ENCODE measurements at places on chromosomes 5 and 9.

DNA sequence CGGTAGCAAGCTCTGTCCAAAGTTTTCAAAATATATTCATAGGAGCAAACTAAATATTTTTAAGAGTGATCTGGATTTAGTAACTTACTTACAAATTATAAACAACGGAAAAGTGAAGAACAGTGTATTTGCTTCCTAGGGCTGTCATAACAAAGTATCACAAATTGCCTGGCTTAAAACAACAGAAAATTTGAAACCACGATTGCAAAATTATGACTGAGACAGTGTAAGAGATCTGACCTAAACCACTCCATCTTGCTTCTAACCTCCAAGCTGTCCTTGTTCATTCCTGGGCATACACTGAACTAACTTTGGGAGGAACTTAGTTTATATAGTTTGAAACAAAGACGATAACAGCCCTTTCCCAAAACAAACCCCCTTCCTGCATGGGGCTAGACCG lies 202.0 kb upstream of the CDH6 start:
- no peak for DNase-seq

DNA sequence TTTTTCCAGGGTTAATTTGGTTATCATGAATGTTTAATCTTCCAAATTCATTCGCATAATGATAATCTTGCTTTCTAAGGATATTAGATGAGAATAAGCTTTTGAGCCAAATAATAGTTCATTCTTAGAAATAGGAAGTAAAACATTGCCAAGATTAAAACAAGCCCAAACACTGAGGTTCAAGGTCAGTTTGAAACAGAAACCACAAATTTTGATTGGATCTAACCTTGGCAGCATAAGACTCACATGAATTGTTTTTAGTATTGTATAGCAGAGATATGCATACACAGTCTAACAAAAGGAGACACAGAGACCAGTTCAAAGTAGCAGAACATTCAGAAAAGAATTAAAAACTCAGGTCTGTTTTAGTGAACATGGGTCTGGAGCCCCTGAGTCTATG lies 43.4 kb upstream of the VCAN start:
- no peak for DNase-seq

- DNase-seq, result no peak
These were observed 27.9 kb upstream of the FBXL7 start for GRCh38 chr5:15472116-15472515.

DNA sequence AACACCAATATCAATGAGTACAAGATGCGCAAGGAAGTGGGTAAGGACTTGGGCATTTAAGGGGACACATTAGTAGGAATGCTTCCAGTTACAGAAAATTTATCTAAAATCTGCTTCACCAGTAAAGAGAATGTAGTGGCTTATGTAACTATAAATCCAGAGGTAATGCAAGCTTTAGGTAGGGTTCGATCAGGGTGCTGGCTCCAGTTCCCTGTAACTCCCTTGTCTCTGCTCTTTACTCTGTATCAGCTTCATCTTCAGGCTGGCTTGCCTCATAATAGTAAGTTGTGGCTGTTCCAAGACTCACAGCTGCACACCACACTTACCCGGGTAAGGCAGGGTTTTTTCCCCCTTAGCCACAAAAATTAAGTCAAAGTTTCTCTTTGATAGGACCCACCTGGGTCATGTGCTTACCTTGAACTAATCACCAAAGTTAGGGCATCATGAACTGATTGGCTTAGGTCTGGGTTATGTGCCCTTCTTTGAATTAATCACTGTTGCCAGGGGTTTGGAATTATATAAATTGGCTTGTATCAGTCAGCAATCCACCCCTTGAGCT lies 35.5 kb downstream of the ARHGEF37 start:
- DNase-seq, result no peak

DNA sequence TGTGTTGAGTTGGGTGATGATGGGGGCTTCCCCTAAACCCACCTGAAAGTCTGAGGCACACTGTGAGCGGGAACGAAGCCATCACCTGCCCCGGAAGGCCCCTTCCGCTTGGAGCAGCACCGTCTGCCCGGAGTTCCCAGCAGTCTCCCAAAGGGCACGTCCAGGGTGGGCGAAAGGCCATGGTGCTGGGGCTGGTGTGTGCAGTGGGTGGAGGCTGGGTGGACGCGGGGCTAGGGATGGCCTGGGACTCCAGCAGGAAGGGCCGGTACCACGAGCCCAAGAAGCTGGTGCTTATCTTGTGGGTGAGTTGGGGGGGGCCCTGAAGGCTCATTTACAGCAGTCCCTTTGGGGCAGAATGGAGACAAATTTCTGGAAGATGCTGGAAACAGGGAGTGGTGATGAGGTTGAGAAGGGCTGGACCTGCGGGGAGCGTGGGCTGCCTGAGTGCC lies 4.6 kb downstream of the FLT4 start:
- no peak for DNase-seq

GRCh38 chr9:34139477-34140146 lies 13.1 kb upstream of the DCAF12 start:
- DNase-seq, result no peak

All from left kidney (tissue), 8 donors.